Lower leg skin (tissue), 4 donors: ENCODE measurements at places on chromosomes 5 and 9.

GRCh38 chr9:128416014-128416413 lies 4.6 kb upstream of the CERCAM start:
- DNase-seq = no peak

DNA sequence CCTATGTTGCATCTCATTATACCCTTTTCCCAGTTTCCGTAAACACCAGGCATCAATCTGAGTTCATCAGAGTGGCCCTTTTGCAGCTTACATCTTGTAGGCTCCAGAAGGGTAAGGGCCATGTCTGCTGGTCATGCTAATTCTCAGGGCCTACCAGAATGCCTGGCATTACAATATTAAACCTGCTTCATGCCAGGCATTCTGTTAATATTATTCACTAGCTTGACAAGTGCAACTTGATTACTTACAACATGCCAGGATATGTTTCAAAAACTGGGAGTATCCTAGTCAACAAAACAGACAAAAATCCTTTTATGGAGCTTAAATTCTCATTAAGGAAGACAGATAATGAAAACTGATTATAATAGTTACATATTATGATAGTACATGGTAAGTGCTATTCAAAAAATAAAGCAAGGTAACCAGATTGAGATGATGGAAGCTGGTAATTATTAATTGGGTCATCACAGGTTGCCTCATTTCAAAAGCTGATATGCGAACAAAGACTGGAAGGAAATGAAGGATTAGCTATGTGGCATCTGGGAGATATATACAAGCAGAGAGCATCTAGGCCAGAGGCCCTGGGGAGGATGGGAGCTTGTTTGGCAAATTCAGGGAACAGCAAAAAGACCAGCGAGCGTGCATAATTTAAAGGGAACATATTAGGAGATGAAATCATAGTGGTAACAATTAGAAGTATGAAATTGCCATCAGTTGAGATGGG lies 406.3 kb downstream of the DMRT2 start:
- no peak for DNase-seq

DNA sequence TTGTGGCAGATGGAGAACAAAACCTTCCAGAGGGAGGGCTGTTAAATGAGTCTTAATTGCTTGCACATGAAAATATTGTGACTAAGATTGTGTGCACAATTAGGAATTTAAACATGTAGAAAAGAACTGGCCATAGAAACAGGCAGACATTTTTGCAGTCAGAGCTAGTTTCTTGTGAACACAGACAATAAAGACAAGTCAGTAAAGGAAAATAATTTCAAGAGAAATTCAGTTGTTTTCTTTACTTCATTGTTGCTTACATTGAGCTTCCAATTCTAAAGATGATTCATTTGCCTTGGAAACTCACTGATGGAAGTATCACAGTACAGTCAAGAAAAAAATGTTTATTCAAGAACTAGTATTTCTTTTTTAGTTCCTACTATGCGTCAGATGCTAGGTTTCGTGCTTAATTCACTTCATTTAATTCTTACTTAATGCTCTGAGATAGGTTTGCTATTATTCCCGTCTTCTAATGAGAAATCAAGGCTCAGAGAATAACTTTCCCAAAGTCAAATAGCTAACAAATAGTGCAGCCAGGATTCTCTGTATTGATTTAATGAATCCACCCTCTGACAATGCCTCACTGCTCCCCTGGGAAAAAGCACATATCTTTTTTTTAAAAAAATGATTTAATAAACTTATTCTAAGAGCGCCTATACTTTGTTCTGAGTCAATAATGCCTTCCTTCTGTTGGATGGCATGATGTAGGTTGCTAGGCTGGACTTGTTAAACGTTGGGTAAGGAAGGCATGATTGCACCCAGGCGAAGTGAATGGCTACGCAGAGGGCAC lies 581.4 kb downstream of the RAB3C start:
- no peak for DNase-seq

- peak; percentile 74 for DNase-seq
Measured at GRCh38 chr5:159094745-159095144, 5.0 kb downstream of the EBF1 start.

DNA sequence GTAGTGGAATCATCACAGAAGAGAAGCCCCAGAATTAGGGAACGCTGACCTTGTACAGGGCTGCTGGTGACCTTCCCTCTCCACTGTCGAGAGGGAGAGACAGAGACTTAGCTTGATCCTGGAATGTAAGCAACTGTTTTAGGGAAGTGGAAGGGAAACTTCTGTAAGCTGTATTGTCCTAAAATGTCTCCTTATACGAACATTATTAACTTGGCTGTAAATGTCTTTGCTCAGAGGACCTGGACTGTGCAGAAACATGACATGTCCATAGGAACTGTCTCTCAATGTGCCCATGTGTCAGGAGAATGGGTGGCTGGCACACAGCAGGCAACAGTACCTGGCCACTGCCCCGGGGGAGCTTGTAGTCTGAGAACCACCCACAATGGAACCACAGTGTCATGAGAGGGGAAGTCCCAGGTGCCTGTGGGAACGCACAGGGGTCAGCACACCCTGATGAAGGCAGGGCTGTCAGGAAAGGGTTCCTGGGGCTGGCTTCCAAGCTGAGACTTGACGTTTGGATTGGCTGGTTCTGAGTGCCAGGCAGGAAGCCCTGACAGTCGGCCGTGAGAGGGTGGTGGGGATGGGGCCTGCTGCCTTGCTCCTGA lies 34.0 kb downstream of the DAP start:
- DNase-seq = no peak
